ENCODE measurements at places on chromosomes 12 and 14.

- DNase-seq, result no peak
Measured at GRCh38 chr12:52676163-52676562, 4.0 kb downstream of the KRT1 start.

DNA sequence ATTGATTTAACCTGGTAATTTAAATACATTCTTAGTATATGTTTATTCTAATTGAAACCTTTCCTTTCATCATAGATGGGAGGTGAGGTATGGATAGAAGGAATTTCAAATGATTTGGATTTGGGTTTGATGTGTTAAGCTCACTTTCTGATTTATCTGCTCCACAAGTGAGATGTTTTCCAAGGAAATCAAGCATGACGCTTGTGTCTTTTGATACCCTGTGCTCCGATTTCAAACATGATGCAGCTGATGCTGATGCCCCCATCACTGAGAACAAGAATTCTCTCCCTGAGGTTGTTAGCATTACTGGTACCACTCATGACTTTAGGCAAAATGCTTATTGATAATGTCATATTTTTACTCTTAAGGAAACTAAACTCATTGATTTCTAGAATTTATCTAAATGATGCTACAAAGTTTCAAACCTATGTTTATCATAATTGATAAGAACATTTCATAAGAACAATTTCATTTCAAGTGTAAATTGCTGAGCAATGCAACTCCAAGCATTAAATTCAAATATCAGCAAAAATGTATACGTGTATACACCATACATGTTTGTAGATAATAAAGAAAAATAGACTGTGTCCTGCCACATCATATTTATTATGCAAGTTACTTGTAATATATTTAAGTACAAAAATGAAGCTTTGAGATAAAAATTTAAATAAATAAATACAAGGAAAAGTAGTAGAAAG is 75.5 kb upstream of the LRIG3 start:
- no peak for DNase-seq

DNA sequence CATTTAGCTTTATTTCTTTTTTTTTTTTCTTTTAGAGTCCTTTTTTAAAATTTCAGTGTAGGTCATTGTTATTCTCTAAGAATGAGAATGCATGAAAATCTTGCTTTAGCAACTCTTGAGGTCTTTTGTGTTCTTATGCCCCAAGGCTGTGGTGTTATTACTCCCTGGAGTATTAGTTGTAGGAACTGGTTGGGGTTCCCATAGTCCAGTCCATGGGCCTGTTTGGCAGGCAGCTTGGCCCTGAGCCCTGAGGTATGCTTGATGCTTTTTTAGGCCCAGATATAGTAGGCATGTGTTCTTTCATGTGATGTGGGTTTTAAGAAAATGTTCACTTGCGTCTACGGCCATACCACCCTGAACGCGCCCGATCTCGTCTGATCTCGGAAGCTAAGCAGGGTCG is 1.6 kb downstream of the FAM234B start:
- no peak for DNase-seq

DNA sequence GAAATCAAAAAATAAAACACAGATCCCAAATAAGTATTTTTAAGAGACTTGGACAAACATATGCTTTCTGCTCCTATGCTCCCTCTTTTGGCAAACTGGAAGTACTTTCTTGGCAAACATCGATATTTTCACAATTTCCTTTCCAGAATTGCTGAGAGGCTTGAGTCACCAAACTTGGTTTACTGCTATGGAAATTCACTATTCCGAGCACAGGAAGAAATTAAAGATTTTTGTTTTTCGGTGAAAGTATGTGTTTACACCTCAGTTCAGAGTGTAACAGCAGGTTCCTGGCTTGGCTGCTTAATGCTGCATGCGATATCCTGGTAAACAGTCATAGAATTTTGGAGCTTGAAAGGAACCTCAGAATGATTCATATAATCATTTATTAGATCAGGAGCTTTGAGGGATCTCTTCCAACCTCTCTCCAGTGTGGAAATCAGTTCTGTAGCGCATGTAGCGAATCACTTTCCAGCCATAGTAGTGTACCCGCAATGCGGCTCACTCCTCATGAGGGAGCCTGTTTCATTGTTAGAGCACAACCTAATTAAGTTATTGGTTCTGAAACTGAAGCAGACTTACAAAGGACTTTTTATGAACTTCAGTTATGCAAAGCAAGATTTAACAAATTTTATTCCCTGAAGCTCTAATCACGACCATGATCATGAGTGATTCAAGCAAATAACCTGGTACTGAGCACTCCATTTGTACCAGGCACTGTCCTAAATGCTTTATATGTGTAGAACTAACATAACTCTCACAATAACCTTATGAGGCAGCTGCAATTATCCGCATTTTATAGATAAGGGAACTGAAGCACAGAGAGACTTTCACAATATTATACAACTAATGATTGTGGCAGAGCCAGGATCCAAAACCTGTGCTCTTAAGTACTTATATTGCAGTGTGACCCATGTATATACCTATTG is 56.4 kb upstream of the ATP2A2 start:
- no peak for DNase-seq

DNA sequence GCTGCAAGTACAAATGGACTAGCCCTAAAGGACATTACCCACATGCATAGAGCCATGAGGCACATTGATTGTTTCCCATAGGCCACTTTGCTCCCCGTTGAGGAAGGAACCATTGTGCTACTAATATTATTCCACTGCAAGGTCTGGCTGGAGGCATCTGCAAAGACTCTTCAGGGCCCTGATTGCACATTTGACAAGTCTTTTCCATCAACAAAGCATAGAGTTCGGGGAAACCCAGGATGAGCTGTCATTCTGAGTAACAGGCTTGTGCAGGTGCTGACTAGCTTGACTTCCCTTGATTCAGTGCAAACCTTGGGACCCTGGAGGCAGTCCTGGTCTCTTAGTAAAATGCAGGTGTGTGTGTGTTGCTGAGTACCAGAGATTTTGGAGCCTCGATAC is 73.8 kb downstream of the SUSD6 start:
- DNase-seq, result peak; percentile 75

DNA sequence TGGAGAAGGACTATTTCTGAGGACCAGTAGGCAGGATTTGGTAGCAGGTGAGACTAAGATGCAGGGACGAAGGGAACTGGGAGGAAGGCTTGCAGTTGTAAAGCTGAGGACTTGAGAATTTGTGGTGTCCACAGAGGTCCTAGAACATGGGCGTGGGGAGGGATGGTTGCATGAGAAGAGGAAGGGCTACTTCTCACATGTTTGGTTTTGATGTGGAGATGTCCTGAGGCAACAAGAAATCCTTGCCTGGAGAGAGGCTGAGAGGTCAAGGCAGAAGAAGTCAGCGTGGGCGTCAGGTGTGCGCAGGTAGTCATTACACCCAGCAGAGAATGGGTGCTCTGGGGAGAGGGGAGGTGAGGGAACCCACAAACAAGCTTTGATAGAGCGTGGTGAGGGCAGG is 5.7 kb upstream of the RABGGTA start:
- DNase-seq, result no peak

- DNase-seq, result no peak
Measured at GRCh38 chr12:57039016-57039798, 10.7 kb downstream of the MYO1A start.

DNA sequence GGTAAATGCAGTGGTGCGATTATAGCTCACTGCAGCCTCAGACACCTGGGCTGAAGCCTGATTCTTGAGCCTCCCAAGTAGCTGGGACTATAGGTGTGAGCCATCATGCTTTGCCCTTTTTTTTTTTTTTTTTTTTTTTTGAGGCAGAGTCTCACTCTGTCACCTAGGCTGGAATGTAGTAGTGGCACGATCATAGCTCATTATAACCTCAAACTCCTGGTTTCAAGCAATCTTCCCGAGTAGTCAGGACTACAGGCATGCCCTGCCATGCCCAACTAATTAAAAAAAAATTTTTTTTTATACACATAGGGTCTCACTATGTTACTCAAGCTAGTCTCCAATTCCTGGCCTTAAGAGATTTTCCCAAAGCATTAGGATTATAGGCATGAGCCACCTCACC is 6.9 kb downstream of the ATP2A2 start:
- DNase-seq, result no peak

GRCh38 chr14:52961060-52961639 is 10.3 kb upstream of the FERMT2 start:
- DNase-seq, result peak; percentile 60

- DNase-seq, result no peak
Measured at GRCh38 chr12:72286526-72286925, 14.4 kb downstream of the TRHDE start.

GRCh38 chr14:21092273-21093011 is 6.0 kb downstream of the ZNF219 start:
- peak; percentile 92 for DNase-seq

DNA sequence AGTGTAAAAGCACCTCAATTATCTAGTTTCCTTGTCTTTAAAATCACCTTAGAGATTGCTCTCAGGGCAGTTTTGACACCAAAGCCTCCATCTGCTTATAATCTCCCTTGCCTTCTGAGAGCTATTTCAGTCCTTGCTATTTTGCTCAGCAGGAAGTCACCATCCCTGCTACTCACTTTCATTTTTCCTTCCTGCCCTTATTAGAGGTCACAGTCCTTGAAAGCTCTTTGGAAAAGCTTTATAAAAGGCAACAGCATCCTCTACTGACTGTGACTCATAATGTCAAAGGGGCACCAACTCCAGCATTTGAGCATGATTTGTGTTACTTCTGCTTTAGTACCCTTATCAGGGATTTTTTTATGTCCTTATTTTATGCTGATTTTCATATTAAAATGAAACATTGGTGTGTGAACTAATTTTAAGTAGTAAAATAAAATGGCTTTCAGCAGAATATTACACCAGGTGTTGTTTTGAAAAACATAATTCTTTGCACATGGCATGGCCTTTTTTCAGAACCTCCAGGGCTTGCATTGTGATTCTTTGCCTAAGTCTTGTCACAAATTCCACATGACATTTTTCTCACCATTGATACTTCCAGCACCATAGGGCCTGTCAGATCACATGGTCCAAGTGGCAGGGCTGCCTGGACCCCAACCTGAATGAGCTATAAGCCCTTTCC is 213.0 kb downstream of the ADAMTS20 start:
- DNase-seq, result no peak

GRCh38 chr12:11805043-11805442 is 155.6 kb downstream of the ETV6 start:
- DNase-seq, result no peak

- DNase-seq, result no peak
Measured at GRCh38 chr12:123021688-123022604, 41.5 kb downstream of the ARL6IP4 start.

- peak; percentile 12 for DNase-seq
Measured at GRCh38 chr12:123115409-123116121, 35.3 kb downstream of the PITPNM2 start.
